Bone marrow (tissue), 2 donors: ENCODE measurements at places on chromosomes 3 and 15.

- DNase-seq = no peak
Observed at GRCh38 chr3:27615555-27615954, 106.6 kb downstream of the EOMES start.

- no peak for DNase-seq
Observed at GRCh38 chr3:196270499-196270898, 17.0 kb downstream of the PCYT1A start.

GRCh38 chr15:79977431-79978054 is 6.5 kb upstream of the BCL2A1 start:
- DNase-seq = peak; percentile 90

- no peak for DNase-seq
Observed at GRCh38 chr3:192281207-192281880, 446.0 kb downstream of the FGF12 start.
